Retinal pigment epithelial cell (primary cell): ENCODE measurements at places on chromosomes 1 and 21.

GRCh38 chr1:225896937-225897549, 8.1 kb upstream of the LEFTY1 start:
- DNase-seq: no peak

- no peak for DNase-seq
Observed at GRCh38 chr1:23530087-23530746, 816 bp downstream of the E2F2 start.

DNA sequence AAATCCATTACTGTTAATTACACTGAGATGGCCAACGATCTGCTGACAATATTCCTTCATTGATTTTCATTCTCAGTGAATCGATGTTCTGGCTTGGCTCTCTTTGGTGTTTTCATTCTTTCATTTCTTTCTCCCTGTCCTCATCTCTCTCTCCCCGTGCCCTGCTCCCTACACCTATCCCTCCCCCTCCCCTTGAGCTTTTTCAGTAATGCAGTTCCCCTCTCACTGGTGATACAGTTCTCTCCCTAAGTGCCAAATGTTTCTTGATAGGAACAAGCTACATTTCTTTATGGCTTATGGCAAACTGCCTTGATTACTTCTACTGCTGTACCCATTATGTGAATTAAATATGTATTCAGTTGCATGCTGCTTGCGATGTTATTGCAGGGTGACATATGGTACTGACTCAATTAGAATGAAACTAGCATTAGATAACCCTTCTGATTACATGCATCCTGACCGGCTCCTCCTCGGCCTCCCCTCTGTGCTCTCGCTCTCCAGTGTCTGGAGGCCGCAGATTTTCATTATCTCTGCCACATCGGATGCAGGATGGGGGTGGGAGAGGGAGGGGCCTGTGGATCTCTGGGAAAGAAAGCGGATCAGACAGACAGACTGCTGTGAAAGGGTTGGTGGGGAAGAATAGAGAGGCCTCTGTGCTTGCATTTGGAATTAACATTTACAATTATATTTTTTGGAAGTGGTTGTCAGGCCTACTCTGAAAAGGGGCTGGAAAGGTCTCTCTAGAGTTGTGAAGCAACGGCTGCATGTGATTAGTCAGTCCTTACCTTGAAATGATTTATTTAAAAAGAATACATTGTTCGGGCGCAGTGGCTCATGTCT, 130.9 kb downstream of the PBX1 start:
- DNase-seq: no peak

DNA sequence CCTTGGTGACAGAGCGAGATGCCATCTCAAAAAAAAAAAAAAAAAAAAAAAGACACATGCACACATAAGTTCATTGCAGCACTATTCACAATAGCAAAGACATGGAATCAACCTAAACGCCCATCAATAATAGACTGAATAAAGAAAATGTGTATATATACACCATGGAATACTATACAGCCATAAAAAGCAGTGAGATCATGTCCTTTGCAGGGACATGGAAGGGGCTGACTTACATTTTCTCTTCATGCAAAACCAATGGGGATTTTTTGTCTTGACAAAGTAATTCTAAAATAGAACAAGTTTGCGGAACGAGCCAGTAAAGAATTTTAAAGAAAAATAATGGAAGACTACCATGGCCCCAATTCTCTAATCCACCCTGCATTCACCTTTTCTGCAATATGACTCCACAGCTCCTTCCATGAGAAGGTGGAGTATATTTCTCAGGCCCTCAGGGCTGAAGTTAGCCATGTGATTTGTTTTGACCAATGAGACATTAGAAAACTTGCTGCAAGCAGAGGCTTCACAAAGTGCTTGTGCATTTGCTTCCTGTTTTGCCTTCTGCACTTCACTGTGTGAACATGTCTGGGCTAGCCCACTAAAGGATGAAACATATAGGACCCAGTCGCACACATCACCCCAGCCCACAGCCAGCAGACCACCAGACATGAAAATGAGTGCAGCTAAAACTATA, 78.8 kb upstream of the NR5A2 start:
- no peak for DNase-seq

GRCh38 chr1:229148743-229149142, 122.2 kb upstream of the RAB4A start:
- DNase-seq: no peak
